ENCODE measurements at places on chromosomes 2 and 18.

- no peak for DNase-seq
Measured at GRCh38 chr2:191813943-191814342, 32.9 kb downstream of the CAVIN2 start.

- DNase-seq, result no peak
Measured at GRCh38 chr2:231710799-231711676, 2.7 kb downstream of the PTMA start.

DNA sequence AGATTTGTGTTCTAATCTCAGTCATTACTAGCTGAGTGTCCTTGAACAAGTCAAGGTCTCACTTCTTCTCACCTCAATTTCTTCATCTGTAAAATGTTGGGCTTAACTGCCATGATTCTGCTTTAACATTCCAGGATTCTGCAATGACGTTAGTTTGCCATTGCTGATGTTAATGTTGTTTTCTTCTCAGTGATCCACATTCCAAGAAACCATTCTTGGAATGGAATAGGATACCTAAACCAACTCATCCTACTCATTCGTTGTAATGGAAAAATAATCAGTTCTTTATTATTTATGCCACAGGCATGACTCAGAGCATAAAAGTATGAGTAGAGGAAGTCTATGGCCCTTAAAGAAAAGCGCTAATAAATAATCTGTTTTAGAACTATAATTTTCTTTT lies 140.2 kb upstream of the ETAA1 start:
- peak; percentile 29 for DNase-seq

- no peak for DNase-seq
Measured at GRCh38 chr2:211930331-211930730, 608.3 kb downstream of the ERBB4 start.

DNA sequence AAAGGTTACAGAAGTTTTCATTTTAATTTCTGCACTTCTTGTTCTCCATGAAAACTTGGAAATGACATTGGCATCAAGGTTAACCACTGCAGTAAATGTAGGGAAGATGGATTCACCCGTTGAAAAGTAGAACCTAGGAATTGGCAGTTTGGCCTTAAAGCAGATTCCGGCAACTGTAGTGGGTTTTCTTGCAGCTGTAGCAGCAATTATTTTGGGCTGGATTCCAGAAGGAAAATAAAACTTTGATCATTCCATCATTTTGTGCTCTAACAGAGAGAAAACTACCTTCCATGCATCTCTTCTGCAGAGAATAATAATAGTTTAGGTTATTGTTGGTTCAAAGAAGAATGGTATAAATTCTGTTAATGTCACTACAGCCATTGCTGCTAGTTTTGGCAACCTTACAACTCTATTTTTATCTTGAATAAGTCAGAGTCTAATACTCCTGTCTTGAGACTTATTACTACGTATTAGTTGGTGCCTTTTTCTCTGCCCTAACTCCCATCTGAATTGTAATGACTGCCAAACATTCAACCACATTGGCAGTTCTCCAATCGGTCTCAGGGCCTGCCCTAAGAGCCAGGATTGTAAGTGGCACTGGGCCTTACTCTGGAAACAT lies 178.1 kb upstream of the PIEZO2 start:
- no peak for DNase-seq

DNA sequence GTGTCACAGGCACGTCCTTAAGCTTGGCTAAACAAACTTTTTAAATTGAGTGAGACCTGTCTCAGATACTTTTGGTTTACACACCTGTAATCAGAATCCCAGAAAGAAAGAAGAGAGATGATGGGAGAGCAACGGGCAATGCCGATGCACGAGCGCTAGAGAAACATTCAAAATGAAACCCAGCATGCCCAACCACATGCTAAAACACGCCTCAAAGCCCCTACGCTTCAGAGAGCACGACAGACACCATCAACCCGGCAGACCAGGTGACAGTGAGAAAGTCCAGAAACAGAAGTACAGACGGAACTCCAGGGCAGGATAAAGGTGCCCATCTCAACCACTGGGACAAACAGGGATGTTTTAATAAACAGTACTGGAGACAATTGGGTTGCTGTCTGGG lies 85.5 kb downstream of the HDAC4 start:
- DNase-seq, result no peak

DNA sequence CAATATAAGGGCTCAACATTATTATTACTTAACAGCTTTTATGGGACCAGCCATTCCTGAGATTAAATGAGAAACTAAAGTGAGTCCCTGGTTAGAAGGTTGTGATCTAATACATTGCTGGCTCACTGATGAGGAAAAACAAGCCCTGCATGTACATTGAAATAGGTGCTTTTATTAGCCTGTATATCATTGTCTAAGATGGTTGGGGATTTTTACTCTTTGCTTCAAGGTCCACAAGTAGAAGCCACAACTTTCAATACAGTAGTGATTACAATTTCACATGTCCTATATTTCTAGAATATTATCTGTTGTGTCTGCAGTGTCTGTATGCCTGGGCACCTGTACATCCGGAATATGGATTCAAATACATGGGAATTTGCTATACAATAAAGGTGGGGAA lies 104.1 kb upstream of the FZD5 start:
- DNase-seq, result no peak

DNA sequence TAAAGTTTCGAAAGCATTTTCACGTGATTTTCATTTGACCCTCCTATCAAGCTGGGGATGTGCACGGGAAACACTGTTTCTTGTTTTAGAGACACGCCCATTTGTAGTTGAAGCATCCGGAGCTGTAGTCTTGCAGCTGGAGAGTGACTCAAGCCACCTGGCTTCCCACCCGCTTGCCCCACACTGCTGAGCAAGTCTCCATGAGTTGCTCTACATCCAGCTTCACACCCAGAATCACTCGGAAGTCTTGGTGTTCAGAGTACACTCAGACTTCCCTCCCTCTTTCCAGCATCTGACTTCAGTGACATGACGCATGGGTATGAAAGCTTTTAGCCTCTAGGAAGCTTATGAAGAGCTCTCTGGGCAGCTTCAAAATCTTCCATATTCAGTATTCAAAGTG lies 262.4 kb downstream of the NBAS start:
- peak; percentile 56 for DNase-seq

DNA sequence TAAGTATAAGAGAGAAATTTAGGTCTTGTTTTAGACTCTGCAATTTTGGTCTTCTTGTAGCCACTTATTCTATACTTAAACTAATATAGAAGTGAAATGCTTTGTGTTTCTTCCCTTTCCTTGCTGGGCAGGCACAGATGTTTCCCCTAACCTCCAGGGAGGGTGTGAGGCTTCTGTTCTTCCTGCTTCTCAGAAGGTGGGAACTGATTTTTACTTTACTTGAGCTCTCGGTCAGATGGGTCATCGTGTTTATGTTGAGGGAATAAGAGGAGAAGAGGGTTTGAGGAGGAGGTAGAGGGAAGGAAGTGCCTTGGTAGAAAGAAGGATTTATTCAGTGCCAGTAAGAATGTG lies 92.5 kb upstream of the CXCR4 start:
- DNase-seq, result no peak

DNA sequence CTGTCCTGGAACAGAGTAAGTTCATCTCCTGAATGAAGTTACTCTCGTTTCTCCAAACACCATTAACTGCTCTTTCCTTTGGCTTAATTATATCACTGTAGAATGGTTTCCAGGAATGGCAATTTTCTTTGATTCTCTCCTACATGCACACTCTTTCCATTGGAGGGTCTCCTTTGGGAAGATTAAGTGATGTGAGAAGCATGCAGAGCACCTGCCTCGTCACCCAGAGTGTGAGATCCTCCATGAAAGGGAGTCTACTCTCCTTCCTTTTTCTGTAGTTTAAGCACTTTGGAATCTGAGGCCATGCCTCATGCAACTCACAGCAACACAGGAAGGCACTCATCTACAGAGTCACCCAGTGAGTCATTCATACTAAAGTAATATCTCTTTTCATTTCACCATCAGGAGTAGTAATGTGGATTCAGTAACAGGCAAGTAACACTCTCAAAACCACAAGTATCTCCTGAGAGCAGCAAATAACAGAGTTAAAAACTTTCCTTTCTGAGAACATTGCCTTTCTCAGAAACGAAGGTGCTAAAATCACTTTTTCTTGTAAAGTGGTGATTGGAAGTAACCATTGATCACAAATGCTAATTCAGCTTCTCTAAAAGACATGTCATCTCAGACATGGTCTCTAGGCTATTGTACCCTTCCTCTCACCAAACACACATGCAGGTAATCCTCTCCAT lies 52.8 kb upstream of the IL1RL1 start:
- DNase-seq, result peak; percentile 93

DNA sequence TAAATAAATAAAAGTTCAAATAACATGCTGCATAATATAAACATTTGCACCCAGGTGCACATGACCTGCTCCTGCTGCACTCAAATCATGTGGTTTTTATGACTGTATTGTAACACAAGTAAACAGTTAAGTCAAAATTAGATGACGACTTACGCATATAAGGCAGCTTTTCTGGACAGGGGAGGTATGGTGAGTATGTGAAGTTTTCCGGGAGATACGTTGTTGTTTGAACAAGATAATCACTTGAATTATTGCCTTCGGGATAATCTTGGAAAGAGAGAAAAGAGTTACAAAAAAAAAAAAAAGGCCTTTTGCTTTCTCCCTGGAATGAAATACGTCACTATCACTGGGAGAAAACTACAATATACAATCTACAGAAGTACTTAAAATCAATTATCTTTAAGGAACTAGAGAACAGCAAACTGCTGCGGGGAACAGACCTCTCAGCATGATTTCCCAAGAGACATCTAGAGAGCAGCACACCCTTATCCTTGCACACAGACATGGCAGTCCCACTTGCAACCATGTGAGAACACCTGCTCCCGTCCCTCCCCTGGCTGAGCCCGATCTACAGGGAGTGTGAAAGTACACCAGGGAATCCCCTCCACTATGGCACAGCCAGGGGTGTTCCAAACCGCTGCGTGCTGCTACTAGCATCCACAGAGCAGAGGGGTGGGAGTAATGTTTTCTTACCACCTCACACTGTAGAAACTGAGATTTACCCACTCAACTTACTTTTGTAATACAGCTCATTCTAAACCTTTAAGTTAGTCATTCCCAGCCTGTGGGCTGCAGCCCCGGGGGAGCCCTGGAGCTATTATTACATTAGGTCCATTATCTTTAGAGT lies 26.3 kb downstream of the B4GALT6 start:
- DNase-seq, result no peak

GRCh38 chr2:163646687-163647086 lies 89.1 kb downstream of the FIGN start:
- no peak for DNase-seq

- DNase-seq, result no peak
Measured at GRCh38 chr18:48735681-48736255, 196.9 kb downstream of the CTIF start.

DNA sequence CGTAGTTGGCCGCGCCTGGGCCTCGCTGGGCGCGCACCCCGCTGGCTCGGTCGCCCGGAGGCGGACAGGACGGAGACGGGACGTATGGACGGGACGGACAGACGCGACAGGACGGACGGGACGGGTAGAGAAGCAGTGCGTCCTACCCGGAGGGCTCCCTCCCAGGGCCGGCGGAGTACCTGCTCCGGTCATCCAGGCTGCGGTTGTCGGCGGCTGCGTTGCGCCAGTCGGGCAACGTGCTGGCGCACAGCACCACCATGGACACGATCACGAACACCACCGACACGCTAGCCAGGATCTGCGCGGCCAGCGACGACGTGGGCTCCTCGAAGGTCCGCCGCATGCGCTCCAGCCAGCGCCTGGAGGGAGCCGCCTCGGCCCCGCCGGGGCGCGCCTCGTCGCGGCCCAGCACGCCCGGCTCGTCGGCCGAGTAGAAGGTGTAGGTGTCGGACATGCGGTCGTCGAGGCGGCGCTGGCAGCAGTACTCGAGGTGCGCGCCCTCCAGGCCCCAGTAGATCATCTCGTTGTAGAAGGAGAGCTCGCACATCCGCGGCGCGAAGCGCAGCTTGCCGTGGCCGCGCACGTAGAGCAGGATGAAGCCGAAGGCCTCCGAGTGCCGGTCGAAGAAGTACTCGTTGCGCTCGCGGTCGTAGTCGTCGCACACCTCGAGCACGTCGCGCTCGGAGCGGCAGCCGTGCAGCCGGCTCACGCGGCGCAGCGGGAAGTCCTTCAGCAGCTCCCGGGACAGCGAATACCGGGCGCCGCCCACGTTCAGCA lies 903 bp downstream of the KCNG3 start:
- no peak for DNase-seq

- DNase-seq, result no peak
Measured at GRCh38 chr2:199366406-199366805, 91.3 kb downstream of the SATB2 start.

DNA sequence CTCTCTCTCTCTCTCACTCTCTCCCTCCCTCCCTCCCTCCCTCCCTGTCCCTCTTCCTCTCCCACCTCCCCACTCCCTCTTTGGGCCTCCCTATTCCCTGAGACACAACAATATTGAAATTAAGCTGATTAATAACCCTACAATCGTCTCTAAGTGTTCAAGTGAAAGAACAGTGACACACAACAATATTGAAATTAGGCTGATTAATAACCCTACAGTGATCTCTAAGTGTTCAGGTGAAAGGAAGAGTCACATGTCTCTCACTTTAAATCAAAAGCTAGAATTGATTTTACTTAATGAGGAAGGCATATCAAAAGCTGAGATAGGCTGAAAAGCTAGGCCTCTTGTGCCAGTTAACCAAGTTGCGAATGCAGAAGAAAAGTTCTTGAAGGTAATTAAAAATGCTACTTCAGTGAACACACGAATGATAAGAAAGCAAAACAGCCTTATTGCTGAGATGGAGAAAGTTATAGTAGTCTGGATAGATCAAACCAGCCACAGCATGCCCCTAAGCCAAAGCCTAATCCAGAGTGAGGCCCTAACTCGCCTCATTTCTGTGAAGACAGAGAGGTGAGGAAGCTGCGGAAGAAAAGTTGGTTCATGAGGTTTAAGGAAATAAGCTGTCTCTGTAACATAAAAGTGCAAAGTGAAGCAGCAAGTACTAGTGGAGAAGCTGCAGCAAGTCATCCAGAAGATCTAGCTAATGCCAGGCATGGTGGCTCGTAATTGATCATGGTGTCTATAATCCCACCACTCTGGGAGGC lies 21.3 kb downstream of the MALT1 start:
- no peak for DNase-seq

GRCh38 chr2:56195563-56195962 lies 11.8 kb downstream of the CCDC85A start:
- DNase-seq, result no peak

GRCh38 chr2:26809876-26810577 lies 24.2 kb downstream of the CENPA start:
- no peak for DNase-seq

DNA sequence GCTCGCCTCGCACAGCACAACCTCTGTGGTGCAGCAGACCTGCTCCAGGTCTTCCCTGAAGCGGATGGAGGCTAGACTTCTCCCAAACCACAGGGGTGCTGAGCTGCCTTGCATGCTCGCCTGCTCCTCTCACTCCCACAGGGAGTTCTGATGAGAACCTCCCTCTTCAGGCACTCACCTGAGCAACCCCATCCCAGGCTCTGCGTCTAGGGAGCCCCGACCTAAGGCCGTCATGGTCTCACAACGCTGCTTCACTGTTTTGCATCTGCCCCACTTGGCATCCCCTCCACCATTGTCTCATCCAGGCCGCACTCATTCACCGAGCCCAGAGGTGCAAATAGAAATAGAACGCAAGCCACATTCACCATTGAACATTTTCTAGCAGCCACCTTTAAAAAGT lies 24.6 kb upstream of the MC5R start:
- DNase-seq, result no peak

- no peak for DNase-seq
Measured at GRCh38 chr2:224211791-224212190, 172.7 kb upstream of the SERPINE2 start.

GRCh38 chr2:128735296-128735960 lies 416.8 kb upstream of the HS6ST1 start:
- DNase-seq, result no peak

- DNase-seq, result no peak
Measured at GRCh38 chr2:149538138-149538833, 49.3 kb downstream of the MMADHC start.

All from stromal cell of bone marrow (primary cell).